HepG2 (cell line): ENCODE measurements at places on chromosomes 2 and 18.

GRCh38 chr2:152542337-152542994 lies 174.8 kb downstream of the PRPF40A start:
- peak; percentile 40 for DNase-seq

- DNase-seq, result no peak
Measured at GRCh38 chr2:31243053-31243452, 9.1 kb downstream of the EHD3 start.

- DNase-seq, result no peak
Measured at GRCh38 chr2:12259493-12259892, 457.2 kb upstream of the TRIB2 start.

DNA sequence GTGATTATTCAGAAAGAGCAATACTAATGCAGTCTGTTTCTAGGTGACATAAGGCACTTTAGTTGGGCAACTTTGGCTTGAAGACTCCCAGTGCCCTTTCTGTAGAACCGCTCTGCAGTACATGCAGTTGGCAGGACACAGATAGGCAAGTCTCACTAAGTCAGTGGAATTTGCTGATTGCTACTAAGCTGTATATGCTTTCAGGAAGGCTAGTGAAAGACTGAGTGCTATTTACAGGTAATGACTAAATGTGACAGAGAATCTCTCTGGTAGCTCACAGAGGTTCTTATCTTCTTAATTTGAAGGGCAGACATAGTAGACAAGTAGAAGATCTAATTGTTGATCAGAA lies 243.0 kb downstream of the WDPCP start:
- DNase-seq, result no peak

DNA sequence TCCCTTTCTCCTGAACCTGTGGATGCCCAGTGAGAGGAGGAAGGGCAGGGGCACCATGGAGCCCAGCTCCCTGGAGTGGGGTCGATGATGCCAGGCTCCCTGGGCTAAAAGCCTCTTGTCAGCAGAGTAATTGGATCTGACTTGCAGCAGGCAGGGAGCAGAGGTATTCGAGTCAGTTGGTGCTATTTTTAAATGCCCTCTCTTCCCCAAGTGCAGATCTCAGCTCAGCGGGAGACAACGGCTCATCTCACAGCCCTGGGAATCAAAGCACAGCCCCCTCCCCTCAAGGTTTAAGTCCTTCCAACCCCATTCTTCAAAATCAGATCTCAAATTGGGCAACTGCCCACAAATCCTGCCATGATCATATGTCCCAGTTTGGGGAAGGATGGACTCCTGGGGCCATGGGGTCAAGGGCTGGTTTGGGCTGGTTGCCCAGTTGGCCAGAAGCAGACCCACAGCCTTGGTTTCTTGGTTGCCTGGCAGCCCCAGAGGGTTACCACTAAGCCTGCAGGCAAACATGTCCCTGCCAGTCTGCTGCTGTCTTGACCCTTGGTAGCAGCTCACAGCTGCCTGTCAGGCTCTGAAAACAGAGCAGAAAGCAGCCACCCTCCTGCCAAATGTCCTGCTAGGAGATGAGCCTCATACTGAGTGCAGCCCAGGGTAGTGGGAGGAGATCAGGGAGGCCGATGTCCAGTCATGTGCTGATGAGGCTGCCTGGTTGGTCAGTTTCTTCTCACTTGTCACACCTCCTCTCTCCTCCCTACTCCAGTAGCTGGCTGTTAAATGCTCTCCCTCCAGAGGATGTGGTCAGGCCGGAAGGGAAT lies 244.9 kb downstream of the LOXHD1 start:
- DNase-seq, result no peak

GRCh38 chr2:42764096-42764495 lies at the start of gene OXER1:
OXER1 (minus strand) TSS chr2:42764135; CDS start chr2:42764062, 73 bp downstream.
- no peak for DNase-seq

- DNase-seq, result no peak
Measured at GRCh38 chr2:196592911-196593881, 46.3 kb upstream of the CCDC150 start.

- DNase-seq, result no peak
Measured at GRCh38 chr2:98347298-98348065, 1.2 kb downstream of the CNGA3 start.

DNA sequence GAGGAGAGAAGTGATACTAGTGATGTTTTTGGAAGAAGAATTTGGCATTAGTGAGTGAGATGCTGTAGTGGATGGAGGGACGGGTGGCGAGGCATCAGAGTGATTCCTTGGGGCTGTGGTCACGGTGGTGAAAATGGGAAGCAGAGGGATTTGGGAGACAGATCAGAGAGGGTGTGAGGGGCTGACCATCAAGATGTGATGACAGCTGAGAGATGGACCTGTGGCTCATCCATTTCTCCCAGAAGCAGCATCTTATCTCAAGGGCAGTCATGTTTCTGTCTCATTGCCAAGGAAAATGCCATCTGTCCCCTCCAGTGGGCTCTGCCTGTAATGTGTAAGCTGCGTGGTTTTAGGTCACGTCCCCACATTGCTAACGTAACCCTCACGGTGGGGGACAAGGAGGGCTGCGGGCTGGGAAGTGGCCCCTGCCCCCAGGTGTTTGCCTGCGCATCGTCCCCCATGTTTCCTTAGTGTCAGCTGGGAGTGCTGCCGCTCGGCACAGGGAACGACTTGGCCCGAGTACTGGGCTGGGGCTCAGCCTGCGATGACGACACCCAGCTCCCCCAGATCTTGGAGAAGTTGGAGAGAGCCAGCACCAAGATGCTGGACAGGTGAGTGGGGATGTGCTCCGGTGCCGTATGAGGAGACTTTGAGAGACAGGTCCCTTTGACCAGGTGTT lies 91.0 kb downstream of the DGKD start:
- DNase-seq, result no peak
